Activated naive CD4-positive, alpha-beta T cell treated with anti-CD3 and anti-CD28 coated beads for 36 hours (primary cell): ENCODE measurements at places on chromosomes 6 and 20. TPM values are rescaled to one million over a fixed set of nuclear protein-coding genes. Genes with fewer than 3 reads are reported as not detected.
A peak's percentile ranks its signal among the peaks of the same experiment; 100 is the strongest.

The OR2J2 gene
- total RNA-seq: not detected

GRCh38 chr6:137728386-137729349 is 138.4 kb upstream of the TNFAIP3 start:
- H3K4me1 ChIP-seq: no peaks in the 10 kb centered on the region
- no peaks in the 10 kb centered on the region for H3K36me3 ChIP-seq
- H3K27ac ChIP-seq: no peak overlapping the region
- H3K4me3 ChIP-seq: no peak overlapping the region
- DNase-seq: no peak

The COL9A1 gene
- not detected for total RNA-seq

The RHAG gene
- not detected for total RNA-seq

DNA sequence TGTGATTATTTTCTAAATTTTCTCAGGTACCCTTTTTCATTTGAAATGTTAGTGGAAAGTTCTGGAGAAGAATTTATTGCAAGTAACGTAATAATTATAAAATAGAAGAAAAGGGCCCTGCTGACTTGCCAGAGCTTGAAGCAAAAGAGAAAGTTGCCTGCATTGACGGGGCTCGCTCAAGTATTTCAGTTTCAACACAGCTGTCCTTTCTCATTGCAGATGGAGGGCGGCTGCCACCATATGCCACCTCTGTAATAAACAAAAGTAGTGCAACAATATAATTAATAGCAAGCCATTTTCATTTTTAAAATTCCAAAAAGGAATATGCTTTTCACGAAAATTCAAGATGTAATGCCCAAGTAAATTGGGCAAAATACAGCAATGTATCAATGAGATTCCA is 246.2 kb downstream of the PACRG start:
- no peak for DNase-seq
- no peak overlapping the region for H3K27ac ChIP-seq
- no peak overlapping the region for H3K4me3 ChIP-seq
- H3K36me3 ChIP-seq: no peaks in the 10 kb centered on the region

DNA sequence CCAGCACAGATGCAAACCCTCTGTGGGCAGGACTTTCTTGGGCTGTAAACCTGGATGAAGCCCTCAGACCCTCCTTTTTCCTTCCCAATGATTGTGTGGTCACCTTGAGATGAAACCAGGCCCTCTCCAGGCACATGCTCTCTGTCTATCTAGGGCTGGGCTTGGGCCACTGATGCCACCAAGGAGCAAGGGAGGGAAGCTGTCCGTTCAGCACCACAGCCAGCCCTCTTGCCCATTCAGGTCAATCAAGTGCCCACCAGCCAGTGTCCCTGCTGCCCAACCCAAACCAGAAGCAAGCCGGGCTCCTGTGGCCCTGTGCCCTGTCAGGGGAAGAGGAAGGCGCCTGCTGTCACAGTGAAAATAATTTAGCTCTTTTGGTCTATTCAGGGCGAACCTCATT is 8.0 kb downstream of the STMN3 start:
- no peaks in the 10 kb centered on the region for H3K27me3 ChIP-seq
- no peak overlapping the region for H3K4me3 ChIP-seq
- H3K4me1 ChIP-seq: peaks cover 6% of the 10 kb centered on the region
- H3K27ac ChIP-seq: no peak overlapping the region
- no peak for DNase-seq
- H3K36me3 ChIP-seq: no peaks in the 10 kb centered on the region

The ADGRF1 gene
- total RNA-seq: not detected

The PI3 gene
- not detected for total RNA-seq

DNA sequence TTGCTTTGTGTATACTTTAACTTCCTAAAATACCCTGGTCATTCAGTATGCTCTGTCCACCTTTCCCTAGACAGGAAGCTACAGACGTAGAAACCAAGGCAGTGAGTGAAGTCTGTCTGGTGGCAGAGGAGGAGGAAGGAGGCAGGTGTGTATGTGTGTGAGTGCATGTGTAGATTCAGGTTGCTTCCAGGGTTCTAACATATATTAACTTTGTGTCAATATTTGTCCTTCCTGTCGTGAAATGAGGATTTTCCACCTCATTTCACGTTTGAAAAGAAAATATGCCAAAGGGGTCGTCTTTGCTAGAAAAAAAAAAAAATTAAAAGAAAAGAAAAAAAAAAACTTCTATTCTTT is 411.5 kb downstream of the PKHD1 start:
- no peak overlapping the region for H3K4me3 ChIP-seq
- no peak overlapping the region for H3K27ac ChIP-seq
- H3K36me3 ChIP-seq: no peaks in the 10 kb centered on the region
- no peak for DNase-seq
- peaks cover 3% of the 10 kb centered on the region for H3K27me3 ChIP-seq

- H3K27me3 ChIP-seq: no peaks in the 10 kb centered on the region
- H3K4me1 ChIP-seq: peaks cover 20% of the 10 kb centered on the region
- peak overlapping the region; percentile 30 for H3K27ac ChIP-seq
- peaks cover 36% of the 10 kb centered on the region for H3K36me3 ChIP-seq
These were observed 25.3 kb downstream of the SRPK1 start for GRCh38 chr6:35895560-35895959.

GRCh38 chr6:141641406-141641805 is 491.3 kb upstream of the GJE1 start:
- no peak overlapping the region for H3K4me3 ChIP-seq
- H3K27ac ChIP-seq: no peak overlapping the region
- H3K27me3 ChIP-seq: no peaks in the 10 kb centered on the region
- no peak for DNase-seq

- no peaks in the 10 kb centered on the region for H3K4me1 ChIP-seq
- peaks cover 19% of the 10 kb centered on the region for H3K36me3 ChIP-seq
- no peak overlapping the region for H3K4me3 ChIP-seq
- no peaks in the 10 kb centered on the region for H3K27me3 ChIP-seq
These were observed 24.6 kb downstream of the SLCO4A1 start for GRCh38 chr20:62666736-62667529.

GRCh38 chr20:39013662-39014109 is 51.5 kb downstream of the DHX35 start:
- H3K4me3 ChIP-seq: no peak overlapping the region
- H3K4me1 ChIP-seq: peaks cover 24% of the 10 kb centered on the region
- peaks cover 53% of the 10 kb centered on the region for H3K36me3 ChIP-seq
- no peak for DNase-seq

- H3K27me3 ChIP-seq: peaks cover 50% of the 10 kb centered on the region
- peaks cover 5% of the 10 kb centered on the region for H3K4me1 ChIP-seq
- peak; percentile 8 for DNase-seq
- H3K4me3 ChIP-seq: peak overlapping the region; percentile 19
- H3K27ac ChIP-seq: no peak overlapping the region
- no peaks in the 10 kb centered on the region for H3K36me3 ChIP-seq
These were observed 55.1 kb downstream of the IL20RA start for GRCh38 chr6:136989571-136990241.

DNA sequence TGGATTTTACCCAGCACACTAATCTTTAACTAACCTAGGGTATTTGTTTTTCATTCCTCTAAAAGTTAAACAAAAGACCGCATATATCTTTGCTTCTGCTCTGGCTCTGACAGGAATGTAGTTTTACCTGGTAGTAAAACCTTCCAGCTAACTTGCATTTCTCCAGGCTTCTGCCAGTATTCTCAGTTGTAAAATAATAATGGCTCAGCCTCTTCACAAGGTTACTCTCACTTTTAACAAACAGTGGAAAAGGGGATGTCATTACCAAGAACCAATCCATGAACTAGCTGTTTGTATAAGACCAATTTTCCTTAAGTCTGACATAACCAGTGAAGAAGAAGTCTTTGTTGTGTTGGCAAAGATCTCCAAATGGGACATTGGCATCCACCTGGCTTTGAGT is 10.0 kb downstream of the THBS2 start:
- no peak overlapping the region for H3K27ac ChIP-seq
- no peak overlapping the region for H3K4me3 ChIP-seq
- H3K4me1 ChIP-seq: no peaks in the 10 kb centered on the region
- peaks cover 7% of the 10 kb centered on the region for H3K27me3 ChIP-seq
- no peak for DNase-seq
- no peaks in the 10 kb centered on the region for H3K36me3 ChIP-seq

DNA sequence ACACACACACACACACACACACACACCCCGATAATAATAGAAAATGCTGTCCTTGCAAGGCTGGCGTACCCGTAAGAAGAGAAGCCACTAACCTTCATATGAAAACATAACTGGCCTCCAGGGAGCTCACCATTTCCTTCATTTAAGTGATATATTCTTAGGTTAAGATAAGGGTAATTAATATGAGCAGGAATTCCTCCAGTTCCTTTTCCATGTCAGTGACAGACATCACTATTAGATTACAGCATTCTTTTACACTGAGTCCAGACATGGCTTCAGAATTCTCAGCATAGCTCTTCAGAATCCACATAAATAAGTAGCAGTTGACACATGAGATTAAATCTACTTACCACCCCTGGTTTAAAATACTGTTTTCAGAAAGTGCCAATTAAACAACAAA is 121.9 kb downstream of the SIM1 start:
- DNase-seq: no peak
- H3K4me3 ChIP-seq: no peak overlapping the region

DNA sequence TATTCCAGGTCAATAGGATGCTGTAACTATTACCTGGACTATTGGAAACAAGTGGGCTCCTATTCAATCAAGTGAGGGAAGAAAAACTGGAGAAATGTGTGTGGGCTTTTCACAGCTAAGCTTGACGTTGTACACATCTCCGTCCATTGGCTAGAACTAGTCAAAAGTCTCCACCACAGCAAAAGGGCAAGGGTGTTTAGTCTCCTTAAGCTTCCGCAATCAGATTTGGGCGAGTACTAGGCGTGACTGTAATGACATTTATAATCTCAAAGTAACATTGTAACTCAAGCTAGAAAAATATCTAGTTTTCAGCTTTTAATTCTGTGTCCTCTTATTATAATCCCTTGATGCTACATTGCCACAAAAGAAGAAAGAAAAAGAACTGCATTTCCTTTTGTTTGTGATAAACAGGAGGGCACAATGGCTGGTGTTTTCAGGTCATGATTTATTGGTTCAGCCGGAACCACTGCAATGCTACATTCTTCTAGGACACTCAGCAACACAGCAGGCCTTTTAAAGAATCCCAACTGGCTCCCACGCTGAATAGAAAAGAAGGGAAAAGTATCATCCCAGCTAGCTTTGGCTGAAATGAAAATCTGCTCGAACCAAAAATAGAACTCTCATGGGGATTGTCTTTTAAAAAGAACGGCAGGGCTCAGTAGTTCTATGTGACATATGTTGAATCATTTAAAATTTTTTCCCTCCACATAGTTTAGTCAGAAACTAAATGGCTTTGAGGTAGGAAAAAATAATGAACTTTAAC is 387.7 kb downstream of the BTBD3 start:
- H3K27me3 ChIP-seq: no peaks in the 10 kb centered on the region
- no peaks in the 10 kb centered on the region for H3K4me1 ChIP-seq
- H3K4me3 ChIP-seq: no peak overlapping the region
- H3K27ac ChIP-seq: no peak overlapping the region

GRCh38 chr6:167543602-167544497 is 219.0 kb downstream of the TTLL2 start:
- H3K4me3 ChIP-seq: no peak overlapping the region
- H3K4me1 ChIP-seq: no peaks in the 10 kb centered on the region
- peaks cover 3% of the 10 kb centered on the region for H3K27me3 ChIP-seq
- DNase-seq: no peak
- H3K36me3 ChIP-seq: no peaks in the 10 kb centered on the region

The PREX1 gene
- 43.7 TPM for total RNA-seq

GRCh38 chr6:16061818-16062217 is 67.1 kb upstream of the MYLIP start:
- H3K4me1 ChIP-seq: no peaks in the 10 kb centered on the region
- H3K27me3 ChIP-seq: peaks cover 2% of the 10 kb centered on the region
- no peak overlapping the region for H3K4me3 ChIP-seq
- no peak overlapping the region for H3K27ac ChIP-seq
- no peaks in the 10 kb centered on the region for H3K36me3 ChIP-seq

The APCDD1L gene
- not detected for total RNA-seq

The SIRPB1 gene
- total RNA-seq: 1.4 TPM

The RNF39 gene
- total RNA-seq: not detected

DNA sequence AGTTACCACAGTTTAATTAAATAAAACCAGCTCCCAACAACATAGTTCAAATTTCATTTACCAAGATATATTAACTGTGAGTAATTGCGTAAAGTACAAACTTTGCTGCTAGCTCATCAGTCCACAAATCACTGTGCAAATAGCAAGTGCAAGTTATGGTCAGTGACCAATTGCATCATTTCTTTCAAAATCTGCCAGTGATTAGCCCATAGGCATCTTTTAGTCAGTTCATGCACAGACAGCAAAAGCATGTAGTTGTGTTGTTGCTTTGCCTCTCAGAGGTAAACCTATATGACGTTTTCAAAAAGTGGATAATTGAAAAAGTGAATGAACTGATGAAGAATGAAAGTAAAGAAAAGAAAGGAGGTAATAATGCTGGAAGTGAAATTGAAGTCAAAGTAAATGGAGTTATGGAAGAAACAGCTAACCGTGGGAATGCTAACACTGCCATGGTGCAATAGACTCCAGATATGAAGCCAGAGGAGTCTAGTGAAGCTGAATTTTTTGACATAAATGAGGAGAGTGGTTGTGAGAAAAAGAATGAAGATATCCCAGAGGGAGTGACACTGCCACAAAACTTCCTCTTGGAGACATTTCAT is 36.5 kb downstream of the ENPP1 start:
- H3K36me3 ChIP-seq: no peaks in the 10 kb centered on the region
- no peak for DNase-seq
- peaks cover 13% of the 10 kb centered on the region for H3K27me3 ChIP-seq

The GHRH gene
- total RNA-seq: not detected

DNA sequence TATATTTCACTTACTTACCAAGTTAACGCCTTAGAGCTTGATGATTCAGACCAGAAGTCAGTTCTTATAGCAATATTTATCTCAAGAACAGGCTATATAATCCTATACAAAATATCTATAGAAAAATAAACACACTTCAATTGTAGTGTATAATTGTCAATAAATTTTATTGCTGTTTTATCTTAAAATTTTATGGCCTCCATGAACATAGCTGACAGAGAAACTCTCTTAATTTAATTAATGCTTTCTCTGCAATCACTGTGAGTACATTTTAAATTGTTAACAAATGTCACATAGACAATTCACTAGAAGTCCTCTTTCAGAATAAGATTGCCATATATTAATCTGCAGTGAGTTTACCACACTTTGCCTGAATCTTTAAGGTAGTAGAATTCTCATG is 178.6 kb downstream of the RFPL4B start:
- H3K4me3 ChIP-seq: no peak overlapping the region
- no peaks in the 10 kb centered on the region for H3K27me3 ChIP-seq
- DNase-seq: no peak
- no peaks in the 10 kb centered on the region for H3K36me3 ChIP-seq
- no peaks in the 10 kb centered on the region for H3K4me1 ChIP-seq

DNA sequence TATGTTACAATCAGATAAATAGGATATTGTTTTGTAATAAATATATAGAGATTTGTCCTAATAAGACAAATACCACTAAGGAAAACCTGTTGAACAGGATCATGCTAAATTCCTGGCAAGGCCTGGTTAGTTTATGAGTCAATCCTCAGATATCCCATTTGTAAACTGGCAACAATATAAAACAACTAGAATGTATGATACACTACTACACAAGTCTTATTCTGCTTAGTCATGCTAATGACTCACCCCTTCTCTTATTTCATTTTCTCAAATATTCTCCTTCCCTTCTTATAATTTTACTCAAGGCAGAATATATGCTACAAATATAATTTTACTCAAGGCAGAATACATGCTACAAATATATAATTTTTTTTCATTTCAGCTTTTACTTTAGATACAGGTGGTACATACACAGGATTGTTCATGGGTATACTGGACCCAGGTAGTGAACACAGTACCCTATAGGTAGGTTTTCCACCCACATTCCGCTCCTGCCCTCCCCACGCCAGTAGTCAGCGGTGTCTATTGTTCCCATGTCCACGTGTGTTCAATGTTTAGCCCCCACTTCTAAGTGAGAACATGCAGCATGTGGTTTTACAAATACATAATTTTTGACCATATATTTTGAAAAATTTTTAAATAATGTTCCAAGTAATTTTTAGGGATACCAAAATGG is 6.3 kb downstream of the OSER1 start:
- peaks cover 25% of the 10 kb centered on the region for H3K36me3 ChIP-seq
- no peak overlapping the region for H3K27ac ChIP-seq
